Neural crest cell (in vitro differentiated cells): ENCODE measurements at places on chromosomes 16 and 17.
A peak's percentile ranks its signal among the peaks of the same experiment; 100 is the strongest.

DNA sequence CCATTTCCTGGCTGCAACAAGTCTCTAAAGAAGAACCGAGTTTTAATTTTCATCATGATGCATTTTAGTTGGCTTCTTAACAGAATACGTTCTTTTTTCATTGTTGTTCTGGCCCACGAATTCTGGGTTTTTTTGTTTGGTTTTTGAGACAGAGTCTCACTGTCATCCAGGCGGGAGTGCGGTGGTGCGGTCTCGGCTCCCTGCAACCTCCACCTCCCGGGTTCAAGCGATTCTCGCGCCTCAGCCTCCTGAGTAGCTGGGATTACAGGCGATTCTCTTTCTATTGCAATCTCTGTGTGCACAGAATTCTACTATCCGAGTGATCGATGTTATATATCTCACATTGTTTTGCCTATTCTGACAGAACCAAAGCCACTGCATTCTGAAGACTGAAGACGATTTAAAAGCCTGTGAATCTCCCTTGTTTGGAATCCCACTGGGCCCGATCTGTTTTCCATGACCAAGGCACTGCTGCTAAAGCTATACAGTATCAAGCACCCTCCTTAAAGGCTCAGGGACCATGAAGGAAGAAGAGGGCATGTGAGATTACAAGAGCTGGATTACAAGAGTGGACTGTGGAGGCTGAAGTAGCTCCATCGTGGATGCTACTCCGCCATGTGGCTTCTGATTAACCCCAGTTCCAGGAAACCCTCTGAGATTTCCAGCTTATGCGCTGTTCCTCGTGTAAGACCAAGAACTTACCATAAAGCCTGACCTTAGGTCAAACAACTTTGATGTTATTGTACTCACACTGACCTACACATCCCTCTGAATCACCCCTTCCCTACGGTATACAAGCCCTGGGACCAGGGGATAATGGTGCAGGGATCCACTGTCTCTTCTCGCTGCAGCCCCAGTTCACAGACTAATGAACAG is 44.3 kb downstream of the ADCY9 start:
- DNase-seq = no peak

DNA sequence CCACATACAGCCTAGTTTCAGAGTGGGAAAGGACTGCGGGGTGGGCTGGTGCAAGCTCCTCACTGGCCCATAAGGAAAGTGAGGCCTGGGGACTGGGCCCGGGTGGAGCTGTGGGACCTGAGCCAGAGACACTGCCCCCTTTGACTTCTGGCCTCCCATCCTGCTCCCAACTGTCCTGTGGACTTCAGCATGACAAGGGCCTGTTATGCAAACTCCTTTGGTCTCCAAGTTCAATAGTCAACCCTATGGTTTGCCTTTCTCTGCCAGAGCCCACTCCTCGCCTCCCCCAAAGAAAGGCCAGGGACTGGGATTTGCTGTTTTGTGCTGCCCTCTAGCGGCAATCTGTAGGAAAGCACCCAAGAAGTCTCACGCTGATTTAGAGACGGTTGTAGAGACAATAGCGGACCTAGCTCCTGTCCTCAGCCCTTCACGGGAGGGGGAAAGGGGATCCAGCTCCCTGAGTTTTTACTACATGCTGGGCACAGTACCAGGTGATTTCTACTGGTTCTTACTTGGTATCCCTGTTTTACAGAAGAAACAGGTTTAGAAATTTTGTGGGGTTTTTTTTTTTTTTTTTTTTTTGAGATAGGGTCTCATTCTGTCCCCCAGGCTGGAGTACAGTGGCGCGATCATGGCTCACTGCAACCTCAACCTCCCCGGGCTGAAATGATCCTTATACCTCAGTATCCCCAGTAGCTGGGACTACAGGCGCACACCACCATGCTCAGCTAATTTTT is 1.2 kb upstream of the TLCD3B start:
- peak; percentile 77 for DNase-seq

- DNase-seq = no peak
Observed at GRCh38 chr17:29032857-29033197, 10.1 kb upstream of the PIPOX start.

- no peak for DNase-seq
Observed at GRCh38 chr16:3974751-3975150, 94.2 kb upstream of the CREBBP start.

DNA sequence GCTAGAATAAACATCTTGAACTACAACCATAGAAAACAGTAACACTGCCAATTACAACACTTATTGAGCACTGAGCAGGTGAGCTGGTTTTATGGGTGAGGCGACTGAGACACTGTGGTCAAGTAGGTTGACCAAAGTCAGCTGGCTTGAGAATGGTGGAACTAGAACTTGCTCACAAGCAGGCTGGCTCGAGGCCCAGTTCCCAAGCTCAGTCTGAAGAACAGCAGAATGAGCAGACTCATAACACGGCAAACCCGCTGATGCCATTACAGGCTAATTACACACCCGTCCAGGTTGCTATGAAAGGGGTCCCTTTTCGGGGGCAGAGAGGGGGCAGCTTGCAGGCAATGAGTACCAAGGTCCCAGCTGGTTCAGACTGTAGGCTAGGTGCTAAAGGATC is 6.5 kb downstream of the ZZEF1 start:
- no peak for DNase-seq

DNA sequence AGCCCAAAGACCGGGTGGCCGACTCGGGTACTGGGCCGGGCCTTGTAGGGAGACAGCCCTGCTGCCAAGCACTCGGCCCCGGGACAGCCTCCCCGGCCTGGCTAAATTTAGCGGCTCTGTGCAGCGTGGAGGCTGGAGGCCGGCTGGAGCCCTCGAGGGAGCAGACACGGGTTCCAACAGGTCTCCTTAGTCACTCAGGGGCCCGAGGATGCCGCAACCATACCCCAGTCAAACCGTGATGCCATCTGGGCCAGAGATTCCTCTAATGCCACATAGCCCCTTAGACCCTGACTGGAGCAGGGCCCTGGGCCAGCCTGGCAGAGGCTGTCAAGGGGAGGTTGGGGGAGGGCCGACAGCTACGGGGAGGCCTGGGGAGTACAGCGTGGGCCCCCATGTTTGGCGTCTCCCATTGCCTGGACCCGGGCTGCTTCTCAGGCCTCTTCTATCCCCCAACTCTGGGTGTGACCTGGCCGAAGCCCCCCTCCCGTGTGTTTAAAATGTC is 2.9 kb upstream of the P2RX1 start:
- DNase-seq = no peak

- DNase-seq = no peak
Observed at GRCh38 chr17:67116045-67116575, 71.8 kb downstream of the CACNG1 start.

DNA sequence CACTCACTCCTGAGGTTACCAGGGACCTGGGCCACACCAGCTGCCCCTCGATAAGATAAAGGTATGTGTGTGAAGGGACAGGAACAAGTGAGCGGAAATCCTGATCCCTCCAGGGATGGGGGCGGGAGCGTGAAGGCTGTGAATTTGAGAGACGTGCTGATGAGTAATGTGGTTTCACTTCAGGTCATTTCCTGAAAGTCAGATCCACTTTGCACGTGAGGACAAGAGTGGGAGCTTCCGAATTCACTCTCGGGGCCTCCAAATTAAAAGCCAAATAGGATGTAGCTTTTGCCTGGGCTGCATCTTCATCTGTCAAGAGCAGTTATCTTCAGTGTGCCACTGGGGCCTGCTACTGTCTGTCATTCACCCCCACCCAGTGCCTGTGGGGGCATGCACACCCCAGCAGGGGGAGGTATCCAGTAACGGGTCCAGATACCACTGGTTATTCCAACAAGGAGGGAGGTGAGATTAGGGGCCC is 87.4 kb upstream of the LHX1 start:
- DNase-seq = no peak

- no peak for DNase-seq
Observed at GRCh38 chr17:57481910-57482391, 225.6 kb downstream of the MSI2 start.

DNA sequence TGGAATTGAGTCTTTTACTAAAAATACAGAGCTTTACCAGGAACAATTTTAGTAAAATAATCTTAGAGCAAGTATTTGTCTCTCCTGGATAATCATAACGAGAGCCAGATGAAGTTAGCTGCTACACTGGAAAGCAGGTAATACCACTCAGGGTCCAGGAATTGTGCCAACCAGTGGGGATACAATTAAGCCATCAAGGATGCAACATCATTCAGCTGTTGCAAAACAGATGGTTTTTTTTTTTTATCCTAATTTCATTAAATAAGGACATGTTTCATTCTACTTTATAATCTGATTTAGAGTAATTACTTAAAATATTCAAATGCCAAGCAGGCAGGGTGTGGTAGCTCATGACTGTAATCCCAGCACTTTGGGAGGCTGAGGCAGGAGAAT is 10.2 kb downstream of the MMD start:
- DNase-seq = no peak

- no peak for DNase-seq
Observed at GRCh38 chr17:47987240-47987835, 16.4 kb downstream of the CDK5RAP3 start.

DNA sequence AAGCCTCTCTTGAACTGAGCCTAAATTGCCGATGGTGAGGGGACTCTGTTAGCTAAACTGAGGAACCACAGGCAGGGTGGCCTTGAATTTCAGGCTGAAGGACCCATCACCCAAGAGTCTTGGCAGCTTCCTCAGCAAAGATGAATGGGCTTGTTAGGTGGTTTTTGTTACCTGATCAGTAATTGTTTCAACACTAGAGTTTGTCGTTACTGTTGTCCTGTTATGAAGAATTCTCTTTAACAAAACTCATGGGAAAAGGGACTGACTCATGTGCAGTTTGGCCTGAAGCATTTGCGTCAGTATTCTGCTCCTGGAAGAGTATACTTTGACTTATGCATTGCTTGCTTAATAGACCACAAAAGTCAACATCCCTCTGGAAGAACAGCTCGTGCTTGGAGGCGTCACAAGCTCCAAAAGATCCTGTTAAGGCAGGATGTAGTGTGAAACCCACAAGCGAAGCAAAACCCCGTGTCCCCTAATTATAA is 206.0 kb downstream of the IRX3 start:
- no peak for DNase-seq

GRCh38 chr16:3004781-3005284 is 7.9 kb upstream of the CLDN9 start:
- DNase-seq = no peak

- DNase-seq = no peak
Observed at GRCh38 chr17:798246-798645, 16.1 kb downstream of the MRM3 start.

DNA sequence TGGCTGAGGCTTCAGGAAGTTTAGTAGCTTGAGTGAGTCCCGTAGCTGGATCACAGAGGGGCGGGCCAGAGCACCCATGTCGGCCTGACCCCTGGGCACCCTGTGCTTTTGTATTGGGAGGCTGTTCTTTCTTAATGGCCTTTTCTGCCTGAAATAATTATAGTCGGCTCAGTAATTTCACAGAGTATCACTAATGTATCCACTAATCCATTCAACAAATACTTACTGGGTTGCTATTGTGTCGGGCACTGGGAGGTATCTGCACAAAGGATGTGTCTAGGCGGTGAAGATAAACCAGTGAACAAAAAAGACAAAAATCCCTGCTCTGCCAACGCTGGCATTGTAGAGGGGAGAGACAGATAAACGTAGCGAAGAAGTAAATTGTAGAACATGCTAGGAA is 318.6 kb downstream of the FOXL1 start:
- no peak for DNase-seq

- no peak for DNase-seq
Observed at GRCh38 chr16:58853854-58854791, 120.0 kb upstream of the GOT2 start.

GRCh38 chr17:10875984-10876555 is 38.2 kb upstream of the PIRT start:
- DNase-seq = peak; percentile 68

- DNase-seq = peak; percentile 20
Observed at GRCh38 chr16:51155199-51155607, 4.1 kb upstream of the SALL1 start.

DNA sequence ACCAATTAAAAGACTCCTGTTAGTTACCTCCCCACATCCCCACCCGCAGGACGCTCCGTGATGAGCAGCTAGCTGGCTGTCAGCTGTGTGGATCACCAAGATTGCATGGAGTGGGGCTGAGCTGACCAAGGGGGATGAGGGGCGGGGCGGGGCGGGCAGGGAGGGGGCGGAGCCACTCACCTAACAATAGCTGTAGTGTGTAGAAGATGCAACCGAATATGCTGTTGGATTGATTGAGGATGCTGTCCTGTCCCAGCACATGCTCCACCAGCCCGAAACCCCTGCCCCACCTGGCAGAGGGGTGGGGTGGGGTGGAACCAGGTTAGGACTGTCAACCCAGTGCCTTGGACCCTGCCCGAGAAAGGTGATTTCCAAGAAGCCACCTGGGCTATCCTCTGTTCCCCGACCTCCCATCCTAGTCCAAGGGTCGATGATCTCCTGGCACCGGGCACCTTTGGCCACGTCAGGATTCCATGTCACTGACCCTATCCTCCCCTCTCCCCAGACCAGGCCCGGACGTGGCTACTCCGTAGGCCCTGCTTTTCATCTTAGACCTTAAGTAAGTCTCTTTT is 1.4 kb downstream of the VKORC1 start:
- no peak for DNase-seq

DNA sequence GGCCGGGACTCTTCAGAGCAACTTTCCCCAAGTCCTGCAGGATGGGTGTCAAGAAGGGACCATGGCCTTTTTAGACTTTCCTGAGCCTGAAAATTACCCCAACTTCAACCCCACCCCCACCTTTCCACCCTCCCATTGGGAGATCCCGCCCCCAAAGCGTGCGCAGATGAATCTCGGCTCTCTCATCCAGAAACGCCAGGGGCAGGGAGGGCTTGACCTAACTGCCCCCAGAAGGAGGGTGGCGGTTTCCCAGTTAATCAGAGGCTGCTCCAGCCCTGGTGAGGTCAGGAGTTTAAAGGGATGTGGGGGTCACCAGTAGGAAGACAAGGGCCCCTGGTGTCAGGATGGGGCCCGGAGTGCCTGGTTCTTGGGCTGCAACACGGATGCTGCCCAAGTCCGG is 480 bp downstream of the KIF19 start:
- no peak for DNase-seq

DNA sequence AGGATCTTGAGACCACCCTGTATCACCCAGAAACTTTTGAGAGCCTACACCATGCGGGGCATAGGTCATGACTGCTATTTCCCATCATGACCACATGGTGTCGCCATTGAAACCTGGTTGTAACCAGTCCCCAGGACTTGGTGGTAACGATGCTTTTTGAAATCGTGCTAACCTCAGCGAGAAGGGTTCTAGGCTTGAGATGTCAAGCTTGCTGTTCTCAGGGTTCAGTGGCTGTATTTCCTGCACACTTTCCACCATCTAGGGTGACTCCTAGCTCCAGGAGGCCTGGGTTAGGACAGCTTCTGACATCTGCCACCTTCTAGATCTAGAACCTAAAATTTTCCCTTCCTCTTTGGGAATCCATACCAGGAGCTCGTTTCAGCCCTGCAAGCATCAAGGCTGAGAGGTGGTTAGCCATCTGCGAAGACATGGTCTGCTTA is 13.0 kb upstream of the SPNS3 start:
- peak; percentile 58 for DNase-seq

DNA sequence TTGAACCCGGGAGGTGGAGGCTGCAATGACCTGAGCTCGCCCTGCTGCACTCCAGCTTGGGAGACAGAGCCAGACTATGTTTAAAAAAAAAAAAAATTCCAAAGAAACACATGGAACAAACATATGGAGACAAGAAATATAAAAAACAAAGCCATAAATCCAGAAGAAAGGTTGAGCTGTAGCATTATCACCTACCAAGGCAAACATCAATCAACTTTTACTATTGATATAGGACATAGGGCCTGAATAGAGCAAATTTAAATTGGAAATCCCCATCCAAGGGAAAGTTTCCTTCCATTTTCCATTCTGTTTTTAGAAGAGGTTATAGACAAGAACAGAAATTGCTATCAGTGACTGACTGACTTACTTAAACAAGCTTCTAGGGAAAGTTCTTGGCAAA is 56.6 kb downstream of the SSH2 start:
- DNase-seq = no peak

GRCh38 chr17:49603238-49603637 is 27.6 kb downstream of the NXPH3 start:
- no peak for DNase-seq
